ENCODE measurements at places on chromosomes 3 and 15.

DNA sequence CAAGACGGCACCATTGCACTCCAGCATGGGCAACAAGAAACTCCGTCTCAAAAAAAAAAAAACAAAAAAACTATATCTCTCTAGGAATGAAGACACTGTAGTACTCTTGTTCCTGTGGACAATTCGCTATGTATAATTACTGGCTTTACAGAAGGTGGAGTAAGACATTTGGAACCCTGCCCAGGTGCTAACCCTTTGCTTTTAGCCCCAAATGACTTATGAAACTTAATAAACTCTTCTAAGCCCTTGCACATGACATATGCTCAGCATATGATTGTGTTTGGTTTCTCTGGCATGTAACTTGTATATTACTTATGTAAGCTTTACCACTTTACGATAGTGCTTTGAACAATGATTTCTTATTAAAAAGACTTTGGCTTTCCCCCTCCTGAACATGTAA lies 27.3 kb upstream of the PRTG start:
- DNase-seq: no peak

- DNase-seq: no peak
These were observed 87.3 kb downstream of the MBNL1 start for GRCh38 chr3:152355744-152356665.

GRCh38 chr3:24388159-24388558 lies 106.5 kb downstream of the THRB start:
- DNase-seq: no peak

- no peak for DNase-seq
These were observed 75.7 kb downstream of the ATP10A start for GRCh38 chr15:25787381-25787780.

DNA sequence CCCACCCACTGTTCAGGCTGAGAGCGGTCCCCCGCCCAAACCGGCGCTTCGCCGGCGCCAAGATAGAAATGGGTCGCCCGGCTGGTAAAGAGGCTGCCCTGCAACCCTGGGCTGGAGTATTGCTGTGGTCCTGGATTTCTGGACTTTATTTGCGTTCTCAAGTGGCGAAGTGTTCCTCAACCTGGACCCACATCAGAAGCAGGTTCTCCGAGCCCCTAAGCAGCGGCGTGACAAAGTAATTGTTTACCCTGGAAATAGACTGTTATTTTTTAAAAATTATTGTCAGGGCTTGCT lies 481 bp upstream of the DYNC1LI1 start:
- DNase-seq: no peak

DNA sequence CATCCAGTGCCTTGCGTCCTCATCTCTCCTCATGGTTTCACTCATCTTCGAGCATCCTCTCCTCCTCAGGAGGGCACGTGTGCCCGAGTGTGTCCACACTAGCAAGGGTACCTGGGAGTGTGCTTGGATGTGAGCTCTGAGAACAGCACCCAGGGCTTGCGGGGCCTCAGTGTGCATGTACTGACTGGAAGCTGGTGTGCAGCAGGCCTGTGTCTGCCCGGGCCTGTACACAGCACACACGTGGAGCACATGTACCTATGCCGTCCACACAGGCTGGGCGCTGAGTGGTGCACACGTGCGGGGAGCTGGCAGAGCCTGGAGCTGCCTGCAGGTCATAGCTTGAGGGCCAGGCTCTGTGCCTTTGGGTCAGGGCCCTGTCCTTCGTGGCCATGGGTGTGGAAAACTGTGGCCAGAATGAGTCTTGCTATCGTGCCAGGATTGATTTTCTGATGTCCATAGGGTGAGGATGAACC lies 34.9 kb downstream of the TSPAN3 start:
- DNase-seq: no peak

- no peak for DNase-seq
These were observed 6.8 kb downstream of the LTK start for GRCh38 chr15:41506796-41507341.

DNA sequence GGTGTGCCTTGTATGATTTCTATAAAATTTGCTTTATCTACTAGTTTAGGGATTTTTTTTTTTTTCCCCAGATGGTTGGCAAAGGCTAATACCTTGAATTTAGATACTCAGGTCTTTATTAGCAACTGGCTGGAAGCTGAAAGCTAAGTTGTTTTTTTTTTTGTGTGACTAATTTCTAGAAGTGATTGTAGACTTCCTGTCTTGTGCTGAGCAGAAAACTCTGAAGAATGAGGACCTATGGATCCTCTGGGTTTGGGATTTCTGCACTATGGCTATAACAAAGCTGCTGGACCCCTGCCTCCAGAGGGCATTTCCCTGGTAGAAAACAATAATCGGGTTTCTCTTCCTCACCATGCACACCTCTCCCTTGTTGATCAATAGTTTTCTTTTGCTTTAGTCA lies 10.0 kb downstream of the ARIH2 start:
- no peak for DNase-seq

- DNase-seq: no peak
These were observed 87.0 kb downstream of the TMEM266 start for GRCh38 chr15:76146812-76147211.

DNA sequence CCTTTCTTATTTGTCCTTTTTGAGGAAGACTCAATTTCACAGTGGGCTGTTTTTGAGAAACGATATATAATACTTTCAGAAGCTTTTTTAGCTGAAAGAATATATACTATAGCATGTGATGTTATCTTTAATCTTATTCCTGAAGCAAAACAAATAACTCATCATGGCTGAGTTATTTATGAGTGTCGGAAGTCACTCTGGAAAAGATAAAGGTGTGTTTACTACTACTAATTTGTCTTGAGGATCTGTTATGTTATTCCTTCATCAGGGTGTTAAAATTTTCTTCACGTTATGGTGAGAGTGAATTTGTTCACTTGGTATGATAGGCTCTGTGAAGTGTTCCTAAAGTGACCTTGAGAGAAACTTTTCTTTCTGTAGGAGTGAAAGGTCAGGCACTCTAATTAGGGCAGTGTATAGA lies 4.7 kb downstream of the TCF12 start:
- DNase-seq: no peak

GRCh38 chr3:148319161-148319915 lies 378.4 kb upstream of the AGTR1 start:
- DNase-seq: no peak
